IMR-90 (cell line): ENCODE measurements at places on chromosomes 16 and 17.

DNA sequence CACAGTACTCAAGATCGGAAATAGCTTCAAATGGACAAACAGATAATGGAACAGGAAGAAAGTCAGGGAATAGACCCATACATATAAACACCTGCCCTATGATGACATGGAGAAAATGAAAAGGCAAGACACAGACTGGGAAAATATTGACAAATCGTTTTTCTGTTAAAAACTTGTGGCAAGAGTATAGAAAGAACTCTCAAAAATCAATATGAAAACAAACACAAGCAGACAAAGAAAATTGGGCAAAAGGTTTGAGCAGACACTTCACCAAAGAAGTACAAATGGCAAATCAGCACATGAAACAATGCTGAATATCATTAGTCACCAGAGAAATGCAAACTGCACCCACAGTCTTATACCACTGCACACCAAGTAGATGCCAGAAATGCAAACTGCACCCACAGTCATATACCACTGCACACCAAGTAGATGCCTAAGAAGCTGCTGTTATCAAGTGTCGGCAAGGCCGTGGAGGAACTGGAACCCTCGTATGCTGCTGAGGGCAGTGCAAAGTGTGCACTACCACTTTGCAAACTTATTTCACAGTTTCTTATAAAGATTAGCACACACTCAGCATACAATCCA is 123.5 kb upstream of the CHMP6 start:
- no peak for DNase-seq

DNA sequence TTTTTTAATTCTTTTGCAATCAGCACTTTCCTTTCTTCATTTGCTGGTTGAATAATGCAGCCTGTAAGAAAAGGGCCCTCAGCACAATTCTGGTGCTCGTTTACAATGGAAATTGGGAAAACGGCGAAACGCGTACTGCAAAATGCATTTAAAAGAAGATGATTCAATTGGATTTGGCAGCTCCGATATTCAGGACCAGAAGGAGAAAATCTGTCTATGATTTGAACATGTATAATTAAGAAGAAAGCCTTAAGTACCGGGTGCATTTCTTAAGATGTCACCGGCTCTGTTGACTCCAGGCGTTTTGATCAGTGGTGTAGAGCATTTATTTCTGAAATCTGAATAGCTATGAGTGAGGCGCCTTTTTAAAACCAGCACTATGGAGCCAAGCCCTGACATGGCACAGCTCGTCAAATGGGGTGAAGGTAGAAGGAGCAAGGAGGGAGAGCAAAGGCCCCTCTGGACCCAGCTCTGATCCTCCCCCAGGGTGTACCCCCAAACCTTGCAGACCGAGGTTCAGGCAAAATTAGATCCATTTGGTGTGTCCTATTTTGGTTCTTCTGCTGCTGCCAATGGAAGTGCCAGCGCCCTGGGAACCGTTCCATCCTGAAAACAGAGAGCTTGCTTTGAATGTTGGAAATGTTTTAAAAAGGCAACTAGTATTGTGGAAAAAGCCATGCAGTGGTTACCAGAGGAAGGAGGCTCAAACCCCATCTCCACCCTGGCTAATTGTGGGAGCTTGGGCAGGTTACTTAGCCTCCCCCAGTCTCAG is 161.4 kb upstream of the RPL38 start:
- DNase-seq: no peak

GRCh38 chr17:1005361-1005946 is 8.5 kb downstream of the TIMM22 start:
- peak; percentile 54 for DNase-seq

DNA sequence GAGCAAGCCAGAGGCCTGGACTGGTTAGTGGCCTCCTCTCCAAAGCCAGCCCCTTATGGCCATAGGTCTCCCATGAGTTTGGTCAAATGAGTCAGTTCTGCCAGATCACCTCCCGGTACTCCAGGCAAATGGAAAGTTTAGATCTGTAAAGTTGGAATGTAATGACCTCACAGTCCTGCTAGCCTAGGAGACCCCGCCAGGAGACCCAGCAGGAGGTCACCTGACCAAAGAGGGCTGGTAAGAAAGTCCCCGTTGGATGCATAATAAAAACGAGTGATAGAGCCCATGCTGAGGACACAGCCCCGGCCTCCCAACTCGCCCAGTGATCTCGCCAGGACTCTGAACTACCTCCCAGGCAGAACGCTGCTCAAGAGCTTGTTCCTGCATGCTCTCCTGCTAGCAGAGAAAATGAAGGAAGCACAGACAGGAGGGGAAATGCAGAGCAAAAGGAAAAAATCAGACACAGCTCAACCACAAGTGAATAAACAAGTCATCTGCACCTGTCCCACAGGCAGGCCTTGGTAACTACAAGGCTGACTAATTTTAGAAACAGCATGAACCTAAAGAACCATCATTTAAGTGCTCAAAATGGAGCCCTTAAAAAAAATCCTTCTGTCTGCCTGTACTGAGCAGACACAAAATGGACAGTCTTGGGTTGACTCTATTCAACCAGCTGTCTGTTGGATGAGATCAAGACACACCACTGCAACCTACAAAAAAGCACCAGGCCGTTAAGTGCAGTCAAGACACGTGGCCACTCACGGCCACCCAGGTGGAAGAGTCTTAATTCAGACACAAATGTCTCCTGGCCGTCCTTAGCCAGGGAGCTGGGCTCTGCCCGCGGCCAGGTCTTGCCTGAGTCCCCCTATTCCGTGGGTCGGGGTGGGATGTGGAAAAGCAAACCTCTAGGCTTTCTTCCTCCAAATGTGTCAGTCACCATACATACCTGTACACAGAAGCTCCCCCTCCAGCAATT is 9.2 kb downstream of the CDIP1 start:
- peak; percentile 82 for DNase-seq

- peak; percentile 12 for DNase-seq
Observed at GRCh38 chr17:12553625-12554024, 112.1 kb upstream of the MYOCD start.

- DNase-seq: peak; percentile 24
Observed at GRCh38 chr17:1882836-1883235, 53.0 kb downstream of the RPA1 start.

DNA sequence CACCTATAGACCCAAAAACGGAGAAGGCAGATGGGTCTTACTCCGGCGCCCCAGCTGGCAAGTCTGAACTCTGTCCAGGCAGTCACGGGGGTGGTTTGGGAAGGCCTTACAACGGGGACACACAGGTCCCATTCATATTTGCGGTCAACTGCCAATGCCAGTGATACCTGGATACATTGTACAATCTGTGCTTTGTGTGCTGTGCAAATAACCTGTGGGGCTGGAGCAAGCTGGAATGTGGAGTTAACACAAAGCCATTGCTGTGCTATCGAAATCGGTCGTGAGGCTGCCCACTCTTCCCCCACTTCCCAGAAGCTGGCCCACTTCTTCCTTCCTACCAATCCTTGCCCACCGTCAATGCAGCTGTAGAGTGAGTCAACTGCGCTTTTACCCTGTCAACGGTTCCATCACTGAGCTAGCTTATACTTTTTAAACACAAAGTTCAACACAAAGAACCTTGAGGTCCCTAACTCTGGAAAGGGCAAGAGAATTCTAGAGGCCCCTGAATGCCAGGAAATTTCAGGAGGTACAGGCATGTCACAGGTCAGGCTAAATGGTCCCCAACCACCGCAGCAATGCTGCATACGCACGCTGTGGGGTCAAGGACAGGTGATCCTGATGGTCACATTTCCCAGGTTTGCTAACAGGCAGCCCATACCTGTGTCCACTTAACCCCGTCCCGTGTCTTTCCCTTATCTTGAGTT is 122.8 kb downstream of the ZFHX3 start:
- DNase-seq: no peak

- DNase-seq: no peak
Observed at GRCh38 chr17:51817117-51817516, 341.4 kb downstream of the CA10 start.

DNA sequence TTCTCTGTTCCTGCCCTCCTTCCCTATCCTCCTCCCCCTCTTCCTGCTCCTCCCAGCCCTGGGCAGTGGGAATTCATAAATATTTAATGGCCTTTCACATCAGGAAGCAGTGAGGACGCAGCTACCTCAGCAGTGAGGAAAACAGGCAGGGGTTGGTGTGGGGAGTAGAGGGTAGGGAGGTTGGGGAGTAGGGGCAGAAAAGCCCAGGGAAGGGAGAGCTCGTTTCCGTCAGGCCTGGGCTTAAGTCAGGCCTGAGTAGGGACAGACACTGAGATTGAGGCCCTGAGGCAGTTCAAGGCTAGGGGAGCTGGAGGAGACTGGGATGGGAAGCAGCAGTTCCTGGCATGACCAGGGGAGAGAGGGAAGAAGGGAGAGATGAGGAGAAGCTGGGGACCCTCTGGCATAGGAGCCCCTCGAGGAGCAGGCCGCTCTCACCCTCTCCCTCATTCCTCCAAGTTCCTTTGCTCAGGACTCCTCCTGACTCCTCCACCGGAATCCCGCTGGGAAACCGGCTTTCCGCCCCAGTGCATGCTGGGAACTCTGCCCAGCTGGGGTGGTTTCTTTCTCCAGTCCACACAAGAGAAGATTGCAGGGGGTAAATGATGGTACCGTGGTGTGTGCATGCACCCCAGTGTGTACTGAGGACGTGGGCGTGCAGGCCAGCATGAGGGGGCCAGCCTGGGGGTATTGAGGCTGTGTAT is 6.2 kb downstream of the SAMD14 start:
- DNase-seq: peak; percentile 46

DNA sequence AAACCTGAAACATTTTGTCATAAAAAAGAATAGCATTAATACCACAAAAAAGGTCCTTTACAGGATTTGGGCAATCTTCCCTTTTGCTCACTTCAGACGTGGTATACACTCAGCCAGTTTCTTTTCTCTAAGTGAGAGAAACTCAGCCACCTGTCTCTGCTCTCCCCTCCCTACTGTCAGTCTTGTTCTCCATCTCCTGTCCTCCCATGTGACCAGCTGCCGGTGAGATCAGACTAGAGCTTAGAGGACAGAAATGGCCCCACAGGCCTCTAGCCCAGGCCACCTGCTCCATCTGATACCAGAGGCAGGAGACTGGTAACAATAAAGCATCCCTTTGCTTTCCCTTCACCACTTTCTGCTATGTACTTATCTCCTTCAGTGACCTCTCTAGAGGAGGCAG is 34.9 kb downstream of the CMC2 start:
- no peak for DNase-seq

GRCh38 chr16:89920723-89921122 is 2.1 kb downstream of the MC1R start:
- peak; percentile 47 for DNase-seq

DNA sequence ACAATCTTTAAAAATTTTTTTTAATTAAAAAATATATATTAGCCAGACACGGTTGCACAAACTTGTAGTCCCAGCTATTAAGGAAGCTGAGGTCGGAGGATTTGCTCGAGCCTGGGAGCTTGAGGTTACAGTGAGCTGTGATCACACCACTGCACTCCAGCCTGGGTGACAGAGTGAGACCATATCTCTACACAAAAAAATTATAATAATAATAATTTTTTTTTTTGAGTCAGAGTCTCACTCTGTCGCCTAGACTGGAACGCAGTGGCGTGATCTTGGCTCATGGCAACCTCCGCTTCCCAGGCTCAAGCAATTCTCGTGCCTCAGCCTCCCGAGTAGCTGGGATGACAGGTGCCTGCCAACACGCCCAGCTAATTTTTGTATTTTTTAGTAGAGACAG is 23.8 kb downstream of the LITAF start:
- no peak for DNase-seq

DNA sequence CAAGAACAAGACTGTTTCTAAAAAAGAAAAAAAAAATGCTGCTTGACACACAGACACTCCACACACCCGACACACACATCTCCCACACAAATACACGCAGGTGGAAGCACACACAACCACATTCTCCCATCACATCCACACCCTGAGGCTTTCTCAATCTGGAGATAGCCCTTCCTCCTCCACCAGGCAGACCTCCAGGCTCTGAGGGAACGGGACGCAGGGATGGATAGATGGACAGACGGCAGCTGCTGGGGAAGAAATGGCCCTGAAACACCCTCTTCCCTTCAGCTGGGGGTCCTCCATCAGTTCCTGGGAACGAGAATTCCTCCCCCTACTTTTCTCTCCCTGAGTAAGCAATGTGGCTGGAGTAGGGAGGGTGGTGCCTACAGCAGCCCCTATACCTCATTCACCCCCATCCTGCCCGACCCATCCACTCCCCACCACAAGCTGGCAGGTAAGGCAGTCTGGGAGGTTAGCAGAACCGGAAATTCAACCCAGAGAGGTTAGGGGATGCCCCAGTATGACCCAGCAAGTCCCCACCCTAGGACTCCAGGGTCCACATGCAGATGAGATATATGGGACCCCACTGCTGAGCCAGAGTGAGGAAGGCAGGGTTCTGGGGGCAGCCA is 4.1 kb upstream of the LITAFD start:
- no peak for DNase-seq

DNA sequence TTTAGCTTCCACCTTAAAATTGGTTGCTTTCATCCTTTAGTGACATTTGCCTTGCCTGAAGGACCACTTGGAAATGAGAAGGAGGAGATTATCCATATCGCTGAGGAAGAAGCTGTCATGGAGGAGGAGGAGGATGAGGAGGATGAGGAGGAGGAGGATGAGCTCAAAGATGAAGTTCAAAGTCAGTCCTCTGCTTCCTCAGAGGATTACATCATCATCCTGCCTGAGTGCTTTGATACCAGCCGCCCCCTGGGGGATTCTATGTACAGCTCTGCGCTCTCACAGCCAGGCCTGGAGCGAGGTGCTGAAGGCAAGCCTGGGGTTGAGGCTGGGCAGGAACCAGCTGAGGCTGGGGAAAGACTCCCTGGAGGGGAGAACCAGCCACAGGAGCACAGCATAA is 11.5 kb upstream of the TMEM106A start:
- DNase-seq: no peak

- DNase-seq: peak; percentile 74
Observed at GRCh38 chr16:24544640-24545039, 5.3 kb downstream of the RBBP6 start.

DNA sequence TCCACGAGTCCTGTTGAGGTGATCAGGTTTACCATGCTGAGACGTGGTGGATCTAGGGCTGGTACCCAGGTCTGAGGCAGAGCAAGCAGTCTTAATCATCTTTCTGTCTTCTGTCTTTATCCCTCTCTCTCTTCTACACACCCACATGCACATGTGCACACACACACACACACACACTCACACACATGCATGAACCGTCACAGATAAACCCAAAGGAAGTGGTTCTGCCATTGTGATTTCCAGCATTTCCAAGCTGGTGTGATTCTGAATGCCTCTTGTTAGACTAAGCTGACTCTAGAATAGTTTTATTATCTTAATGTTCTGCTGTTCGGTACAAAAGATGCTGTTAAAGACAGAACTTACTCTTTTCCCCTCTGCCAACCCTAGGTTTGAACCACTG is 411.8 kb upstream of the SALL1 start:
- no peak for DNase-seq
